ENCODE measurements at places on chromosomes 13 and 19. TPM values are rescaled to one million over a fixed set of nuclear protein-coding genes. Genes with fewer than 3 reads are reported as not detected.

ZNF540 gene
- 5.9 TPM for polyA plus RNA-seq

RNF17 gene
- 0.10 TPM for polyA plus RNA-seq

IZUMO2 gene
- polyA plus RNA-seq, result 1.6 TPM

TSHZ3 gene
- 35.7 TPM for polyA plus RNA-seq

CLEC17A gene
- polyA plus RNA-seq, result 0.10 TPM

PGLYRP2 gene
- not detected for polyA plus RNA-seq

CEACAM1 gene
- polyA plus RNA-seq, result 7.7 TPM

ZFP36 gene
- 98.0 TPM for polyA plus RNA-seq

LIM2 gene
- not detected for polyA plus RNA-seq
